Camera-type eye (tissue), 1 donor: ENCODE measurements at places on chromosomes 7 and 10. TPM values are rescaled to one million over a fixed set of nuclear protein-coding genes. Genes with fewer than 3 reads are reported as not detected.

ACHE gene
- 25.7 TPM for total RNA-seq

MKI67 gene
- total RNA-seq: 16.4 TPM

HYAL4 gene
- not detected for total RNA-seq

CPA5 gene
- 0.55 TPM for total RNA-seq

HOXA6 gene
- not detected for total RNA-seq

TUBB8 gene
- total RNA-seq: not detected

PHYHIPL gene
- total RNA-seq: 46.2 TPM

C10orf62 gene
- total RNA-seq: not detected

CPN1 gene
- total RNA-seq: not detected

ZNRF2 gene
- 35.3 TPM for total RNA-seq

DCLRE1A gene
- 17.3 TPM for total RNA-seq

SUMF2 gene
- total RNA-seq: 68.6 TPM

CTAGE4 gene
- 2.7 TPM for total RNA-seq

PDAP1 gene
- total RNA-seq: 58.3 TPM

PCLO gene
- 34.6 TPM for total RNA-seq

CPA4 gene
- total RNA-seq: 3.6 TPM

PON1 gene
- not detected for total RNA-seq

MPP7 gene
- total RNA-seq: 30.6 TPM

HOXA10 gene
- total RNA-seq: not detected

GRID2IP gene
- not detected for total RNA-seq

ZNF488 gene
- total RNA-seq: 7.5 TPM

ECHS1 gene
- total RNA-seq: 48.3 TPM

UPK3BL1 gene
- total RNA-seq: 181 TPM

CPED1 gene
- 82.0 TPM for total RNA-seq

ITPRID1 gene
- 0.11 TPM for total RNA-seq

ZNF467 gene
- total RNA-seq: 4.6 TPM
